RKO (cell line): ENCODE measurements at places on chromosomes 16 and 17.

GRCh38 chr17:73625991-73626673 is 18.1 kb downstream of the SDK2 start:
- no peak for DNase-seq

DNA sequence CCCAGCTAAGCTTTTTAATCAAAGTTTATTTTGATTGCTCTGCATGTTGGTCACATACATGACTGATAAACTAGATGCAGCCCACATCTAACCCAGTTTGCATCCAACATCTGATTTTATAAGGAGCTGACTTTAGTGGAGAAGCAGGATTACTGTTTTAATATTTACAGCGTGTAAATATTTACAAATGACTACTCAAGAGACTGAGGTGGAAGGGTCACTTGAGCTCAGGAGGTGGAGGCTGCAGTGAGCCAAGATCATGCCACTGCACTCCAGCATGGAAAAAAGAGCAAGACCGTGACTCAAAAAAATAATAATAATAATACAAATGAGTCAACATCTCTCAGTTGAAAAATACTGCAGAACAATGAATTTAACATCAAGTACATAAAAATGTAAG is 50.8 kb downstream of the PARN start:
- DNase-seq: no peak

DNA sequence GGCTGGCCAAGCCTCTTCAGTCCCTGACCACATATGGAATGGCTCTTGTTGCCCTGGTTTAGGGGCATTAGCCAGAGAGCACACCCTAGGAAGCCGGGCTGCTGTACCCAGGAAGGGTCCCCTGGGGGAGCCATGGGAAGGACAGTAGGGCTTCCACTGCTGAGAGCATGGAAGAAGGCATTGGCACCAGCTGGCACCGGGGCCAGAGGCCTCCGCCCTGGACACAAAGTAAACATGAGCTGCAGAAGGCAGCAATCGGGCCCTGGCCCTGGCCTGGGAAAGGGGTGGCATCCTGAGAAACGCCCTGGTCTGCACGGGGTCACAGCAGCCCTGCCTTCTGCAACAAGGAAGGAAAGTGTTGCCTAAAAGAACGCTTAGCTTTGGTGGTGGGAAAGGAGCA is 49.4 kb downstream of the VAC14 start:
- DNase-seq: no peak

DNA sequence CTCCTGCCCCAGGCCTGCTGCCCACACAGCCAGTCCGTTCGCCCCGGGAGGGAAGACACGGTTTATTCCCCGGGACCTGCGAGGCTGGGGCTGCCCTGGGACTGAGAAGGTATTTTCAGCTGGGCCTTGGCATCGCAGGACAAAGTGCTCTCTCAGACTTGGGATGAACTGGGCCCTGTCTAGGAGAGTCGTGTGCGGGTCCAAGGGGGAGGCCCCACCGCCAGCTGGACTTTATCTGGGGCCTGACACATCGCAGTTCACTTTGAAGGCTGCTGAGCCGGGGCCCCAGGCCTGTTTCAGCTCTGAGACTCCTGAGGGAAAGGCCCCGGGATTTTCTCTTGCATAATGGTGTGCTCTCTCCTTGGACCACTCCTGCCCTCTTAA is 6.8 kb downstream of the CRISPLD2 start:
- DNase-seq: no peak

DNA sequence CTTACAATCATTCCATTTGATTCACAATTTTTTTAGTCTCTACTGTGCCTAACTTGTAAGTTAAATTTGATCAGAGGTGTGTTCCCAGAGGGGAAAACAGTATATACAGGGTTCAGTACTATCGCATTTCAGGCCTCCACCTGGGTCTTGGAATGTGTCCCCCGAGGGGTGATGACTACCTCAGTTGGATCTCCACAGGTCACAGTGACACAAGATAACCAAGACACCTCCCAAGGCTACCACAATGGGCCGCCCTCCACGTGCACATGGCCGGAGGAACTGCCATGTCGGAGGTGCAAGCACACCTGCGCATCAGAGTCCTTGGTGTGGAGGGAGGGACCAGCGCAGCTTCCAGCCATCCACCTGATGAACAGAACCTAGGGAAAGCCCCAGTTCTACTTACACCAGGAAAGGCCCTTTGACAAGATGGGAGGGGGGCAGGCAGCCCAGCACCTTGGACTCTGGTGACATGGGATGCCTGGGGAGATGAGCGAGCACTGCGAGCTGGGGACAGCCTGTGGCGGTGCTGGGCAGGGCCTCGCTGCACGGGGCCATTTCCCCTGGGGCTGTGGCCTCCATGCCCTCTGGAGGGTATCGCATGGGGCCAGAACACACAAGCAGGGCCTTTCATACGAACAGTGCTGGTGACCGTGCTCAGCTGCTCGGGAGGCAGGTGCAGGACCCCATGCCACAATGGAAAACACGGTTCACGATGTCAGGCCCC is 33.9 kb downstream of the PDIA2 start:
- DNase-seq: no peak

DNA sequence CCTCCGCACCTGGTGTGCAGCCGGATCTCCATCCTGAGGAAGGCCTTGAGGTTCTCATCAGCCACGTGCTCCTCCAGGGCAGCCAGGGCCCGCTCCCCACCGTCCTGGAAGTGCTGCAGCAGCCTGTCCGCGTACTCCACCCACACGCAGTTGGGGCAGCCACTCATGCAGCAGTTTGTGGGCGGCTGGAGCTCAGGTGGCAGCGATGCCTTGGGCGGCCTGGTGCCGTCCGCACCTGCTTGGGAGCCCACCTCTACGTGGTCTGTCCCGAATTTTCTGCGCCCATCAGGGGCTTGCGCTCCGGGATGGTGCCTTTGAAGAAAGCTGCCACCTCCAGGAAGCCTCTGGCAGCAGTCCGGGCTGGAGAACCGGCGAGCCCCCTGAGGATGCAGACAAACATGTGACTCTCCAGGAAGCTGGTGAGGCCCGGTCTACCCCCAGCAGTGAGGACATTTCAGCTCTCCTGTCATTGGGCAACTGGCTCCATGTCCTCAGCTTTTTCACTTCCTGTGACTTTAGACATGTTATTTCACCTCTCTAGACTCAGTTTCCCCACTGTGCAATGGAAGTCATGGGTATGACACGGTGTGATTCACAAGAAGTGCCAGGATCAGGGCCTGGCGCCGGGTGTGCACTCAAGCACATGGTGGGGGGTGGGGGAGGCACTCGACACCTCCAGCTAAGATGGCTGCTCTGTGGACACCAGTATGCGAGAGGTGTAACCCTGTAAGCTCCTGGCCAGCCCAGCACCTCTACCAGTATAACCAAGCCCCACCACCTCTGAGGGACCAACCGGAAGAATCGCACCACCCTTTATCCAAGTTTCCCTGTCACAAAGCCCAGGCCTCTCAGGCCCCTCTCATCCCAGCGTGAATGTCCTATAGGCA is 957 bp downstream of the OXLD1 start:
- DNase-seq: peak; percentile 66

- DNase-seq: no peak
Measured at GRCh38 chr17:39391448-39391847, 10.0 kb downstream of the FBXL20 start.

DNA sequence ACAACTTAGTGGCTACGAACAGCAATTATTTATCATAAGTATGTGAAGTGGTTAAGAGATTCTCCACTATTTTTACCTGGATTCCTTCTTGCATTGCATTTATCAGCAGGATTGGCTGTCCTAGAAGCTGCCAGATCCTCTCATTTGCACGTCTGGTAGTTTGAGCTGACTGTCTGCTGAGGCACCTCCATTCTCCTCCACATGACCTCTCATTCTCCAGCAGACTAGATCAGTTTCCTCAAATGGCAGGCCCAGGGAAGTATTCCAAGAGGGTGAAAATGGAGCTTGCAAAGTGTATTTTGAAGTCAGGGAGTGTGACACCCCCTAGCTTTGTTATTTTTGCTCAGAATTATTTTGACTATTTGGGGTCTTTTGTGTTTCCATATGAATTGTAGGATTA is 870.1 kb downstream of the CDH11 start:
- no peak for DNase-seq
